Stimulated activated CD4-positive, alpha-beta T cell treated with anti-CD3 and anti-CD28 coated beads, TNF-alpha, amount 100 ng/mL, for 24 hours (primary cell): ENCODE measurements at places on chromosomes 7 and 10.

- DNase-seq = no peak
Measured at GRCh38 chr7:95527033-95527775, 41.5 kb downstream of the ASB4 start.

DNA sequence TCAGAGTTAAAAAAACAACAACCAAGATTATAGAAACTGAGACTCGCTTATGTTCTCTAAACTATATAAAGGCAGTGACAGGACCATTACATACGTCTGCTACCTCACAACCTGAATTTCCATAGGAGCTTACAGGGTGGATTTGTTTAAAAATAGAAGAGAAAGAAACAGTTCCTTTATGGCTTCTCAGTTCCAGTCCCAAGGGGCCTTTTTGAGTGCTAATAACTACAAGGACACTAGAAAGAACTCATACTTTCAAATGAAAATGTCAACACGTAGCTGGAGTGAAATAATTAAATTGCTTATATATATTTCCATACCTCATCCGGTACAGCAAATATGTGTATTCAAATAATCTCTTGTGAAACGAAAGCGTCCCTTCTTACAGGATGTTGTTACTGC is 19.7 kb downstream of the TSPAN12 start:
- DNase-seq = no peak

- no peak for DNase-seq
Measured at GRCh38 chr10:3777981-3778691, 6.9 kb downstream of the KLF6 start.

- DNase-seq = no peak
Measured at GRCh38 chr7:129779602-129780256, 168.2 kb downstream of the NRF1 start.

- DNase-seq = no peak
Measured at GRCh38 chr7:116967983-116968382, 14.7 kb downstream of the ST7 start.
